Stomach (tissue), 19 donors: ENCODE measurements at places on chromosomes 7 and 10. TPM values are rescaled to one million over a fixed set of nuclear protein-coding genes. Genes with fewer than 3 reads are reported as not detected.

KLLN gene
- polyA plus RNA-seq, result 0.31 TPM

CALML3 gene
- not detected for polyA plus RNA-seq

CYP2C9 gene
- not detected for polyA plus RNA-seq

RAMP3 gene
- polyA plus RNA-seq, result 10.3 TPM

SLC13A1 gene
- polyA plus RNA-seq, result not detected

INMT gene
- polyA plus RNA-seq, result 3.2 TPM

EPHB4 gene
- polyA plus RNA-seq, result 13.9 TPM

NACAD gene
- 0.76 TPM for polyA plus RNA-seq

SKIDA1 gene
- 0.06 TPM for polyA plus RNA-seq

ERVW-1 gene
- polyA plus RNA-seq, result not detected

FGFBP3 gene
- 0.80 TPM for polyA plus RNA-seq

ITPRID1 gene
- polyA plus RNA-seq, result 0.30 TPM

C10orf71 gene
- not detected for polyA plus RNA-seq

PRR15 gene
- 50.3 TPM for polyA plus RNA-seq

GBX1 gene
- polyA plus RNA-seq, result not detected

MDFIC gene
- 8.3 TPM for polyA plus RNA-seq

NPVF gene
- not detected for polyA plus RNA-seq

SLC18A3 gene
- not detected for polyA plus RNA-seq

TAS2R41 gene
- not detected for polyA plus RNA-seq

TACC2 gene
- 44.4 TPM for polyA plus RNA-seq

MACC1 gene
- polyA plus RNA-seq, result 0.76 TPM

HPS1 gene
- 49.8 TPM for polyA plus RNA-seq

TMEM213 gene
- polyA plus RNA-seq, result 0.08 TPM

C10orf143 gene
- polyA plus RNA-seq, result 5.3 TPM

CXCL12 gene
- 15.4 TPM for polyA plus RNA-seq

HTR7 gene
- polyA plus RNA-seq, result 0.28 TPM

BAZ1B gene
- polyA plus RNA-seq, result 14.4 TPM

BTBD16 gene
- not detected for polyA plus RNA-seq

LRRC17 gene
- polyA plus RNA-seq, result 2.7 TPM

SOSTDC1 gene
- 5.9 TPM for polyA plus RNA-seq

PIP gene
- 0.45 TPM for polyA plus RNA-seq

OPN1SW gene
- polyA plus RNA-seq, result not detected

TMEM273 gene
- 6.5 TPM for polyA plus RNA-seq

CDH23 gene
- 0.31 TPM for polyA plus RNA-seq

FIGNL1 gene
- 2.1 TPM for polyA plus RNA-seq

PLAU gene
- 9.6 TPM for polyA plus RNA-seq

ASAH2 gene
- polyA plus RNA-seq, result 0.20 TPM

CALML5 gene
- polyA plus RNA-seq, result 2.4 TPM

CTNNA3 gene
- polyA plus RNA-seq, result 0.23 TPM

COL13A1 gene
- polyA plus RNA-seq, result 7.2 TPM

FRMPD2 gene
- 0.06 TPM for polyA plus RNA-seq

CYP2E1 gene
- polyA plus RNA-seq, result 5.0 TPM

LRRC72 gene
- polyA plus RNA-seq, result not detected

CLCN1 gene
- not detected for polyA plus RNA-seq

XRCC2 gene
- 0.46 TPM for polyA plus RNA-seq

HOXA5 gene
- polyA plus RNA-seq, result 7.5 TPM

WNT8B gene
- not detected for polyA plus RNA-seq

AKR1E2 gene
- polyA plus RNA-seq, result not detected

CALHM1 gene
- not detected for polyA plus RNA-seq

PPP3CB gene
- polyA plus RNA-seq, result 23.2 TPM

UPK3B gene
- not detected for polyA plus RNA-seq

STEAP4 gene
- 1.5 TPM for polyA plus RNA-seq

CEP55 gene
- polyA plus RNA-seq, result 7.2 TPM

NT5C2 gene
- 21.8 TPM for polyA plus RNA-seq

GOLGA7B gene
- 0.93 TPM for polyA plus RNA-seq
